NCI-H2171 treated with DMSO at 0.1 percent for 48 hours (cell line): ENCODE measurements at places on chromosomes 13 and 19.
A peak's percentile ranks its signal among the peaks of the same experiment; 100 is the strongest.

DNA sequence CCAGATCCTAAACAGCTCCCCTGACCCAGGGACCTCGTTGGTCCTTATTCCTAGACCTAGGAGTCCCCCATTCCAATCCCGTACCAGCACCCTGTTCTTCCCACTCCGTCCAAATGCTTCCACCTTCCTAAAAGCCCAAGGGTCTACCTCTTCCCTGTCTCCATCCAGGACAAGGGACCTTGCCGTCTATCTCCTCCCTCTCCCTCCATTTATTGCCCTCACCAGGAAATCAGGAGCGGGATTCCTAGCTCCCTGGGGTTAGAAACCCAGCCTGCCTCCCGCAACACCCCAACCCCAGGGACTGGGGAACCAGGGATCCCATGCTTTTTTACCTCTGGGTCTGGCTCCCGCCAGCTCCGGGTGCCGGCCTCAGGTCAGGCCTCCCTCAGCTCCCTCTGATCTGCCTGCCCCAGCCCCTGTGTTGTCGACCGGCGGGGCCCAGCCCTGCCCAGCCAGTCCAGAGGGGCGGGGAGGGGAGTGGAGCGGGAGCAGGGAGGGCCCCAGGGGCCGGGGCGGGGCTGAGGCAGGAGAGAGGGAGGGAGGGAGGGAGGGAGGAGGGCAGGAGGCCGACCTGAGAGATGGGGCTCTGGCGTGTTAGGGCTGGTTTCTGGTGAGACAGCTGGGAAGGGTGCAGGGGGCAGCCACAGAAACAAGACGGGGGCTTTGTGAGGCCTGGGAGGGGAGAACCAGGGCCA lies at the start of gene B3GNT8:
Gene B3GNT8 (minus strand): TSS at position 423 of the 695 bp plus-strand sequence. CDS start 596 bp downstream, outside the sequence.
- peak; percentile 86 for DNase-seq

DNA sequence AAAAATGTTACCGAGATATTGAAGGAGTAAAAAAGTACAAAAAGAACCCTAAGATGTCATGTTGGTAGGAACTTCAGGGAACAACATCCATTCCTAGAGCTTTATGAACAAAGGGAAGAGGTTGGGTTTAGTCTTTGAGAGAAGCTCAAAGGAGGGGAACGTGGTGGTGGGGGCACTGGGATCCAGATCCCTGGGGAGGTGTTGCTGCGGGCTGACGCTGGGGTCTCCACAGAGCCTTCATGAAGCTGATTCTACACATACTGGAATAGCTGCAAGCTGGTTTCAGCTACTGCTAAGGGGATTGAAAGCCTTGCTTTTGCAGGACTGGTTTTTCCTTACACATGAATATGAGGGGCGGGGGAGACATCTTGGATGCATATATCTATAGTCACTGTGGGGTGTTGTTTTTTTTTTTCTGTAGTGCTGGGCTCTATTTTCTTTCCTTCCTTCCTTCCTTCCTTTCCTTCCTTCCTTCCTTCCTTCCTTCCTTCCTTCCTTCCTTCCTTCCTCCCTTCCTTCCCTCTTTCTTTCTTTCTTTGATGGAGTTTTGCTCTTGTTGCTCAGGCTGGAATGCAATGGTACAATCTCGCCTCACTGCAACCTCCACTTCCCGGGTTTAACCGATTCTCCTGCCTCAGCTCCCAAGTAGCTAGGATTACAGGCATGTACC lies 6.5 kb upstream of the MZF1 start:
- DNase-seq = no peak

DNA sequence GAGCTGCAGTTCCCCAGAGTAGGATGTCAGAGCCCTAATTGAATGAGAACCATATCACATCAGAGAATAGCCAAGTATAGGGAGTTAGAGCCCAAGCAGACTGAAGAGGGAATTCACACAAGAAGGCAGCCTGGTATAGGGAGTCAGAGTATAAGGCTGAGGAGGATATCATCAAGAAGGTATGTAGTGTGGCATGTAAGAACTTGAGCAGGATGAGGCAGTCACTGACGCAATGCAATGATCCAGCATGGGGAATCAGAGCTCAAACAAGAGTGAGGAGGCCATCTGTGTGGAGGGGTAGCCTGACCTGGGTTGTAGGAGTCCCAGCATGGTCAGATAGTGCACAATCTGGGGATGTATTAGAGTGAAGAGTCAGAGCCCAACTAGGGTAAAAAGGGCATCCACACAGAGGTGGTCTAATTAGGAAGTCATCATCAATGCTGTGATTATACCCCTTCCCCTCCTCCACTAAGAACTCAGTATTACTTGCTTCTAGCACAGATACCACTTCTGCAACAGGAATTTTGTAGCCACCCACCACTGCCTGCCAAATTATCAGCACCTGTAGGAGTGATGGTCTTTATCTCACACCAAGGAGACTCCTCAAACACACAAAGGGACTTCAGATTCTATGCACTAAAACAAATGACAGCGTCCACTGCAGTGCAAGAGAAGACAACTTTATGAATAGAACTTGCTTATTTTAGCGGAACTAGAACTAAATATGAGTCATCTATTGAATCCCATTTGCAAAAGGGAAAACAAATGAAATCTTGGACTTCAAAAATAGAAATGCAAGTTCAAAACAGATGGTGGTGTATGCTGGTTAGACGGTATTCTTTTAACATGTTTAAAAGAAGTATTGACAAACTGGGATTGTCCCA lies 107.2 kb downstream of the FNDC3A start:
- no peak for DNase-seq

- no peak for DNase-seq
These were observed 89.4 kb upstream of the TSHZ3 start for GRCh38 chr19:31438401-31439269.

GRCh38 chr13:77002590-77003190 lies 10.8 kb downstream of the CLN5 start:
- peak; percentile 62 for DNase-seq

- DNase-seq = peak; percentile 57
These were observed 113.7 kb downstream of the DNAJC15 start for GRCh38 chr13:43136920-43137575.

- DNase-seq = no peak
These were observed 94.2 kb downstream of the ZDHHC20 start for GRCh38 chr13:21364916-21365315.

- no peak for DNase-seq
These were observed 68.0 kb downstream of the CRYL1 start for GRCh38 chr13:20457670-20458069.

DNA sequence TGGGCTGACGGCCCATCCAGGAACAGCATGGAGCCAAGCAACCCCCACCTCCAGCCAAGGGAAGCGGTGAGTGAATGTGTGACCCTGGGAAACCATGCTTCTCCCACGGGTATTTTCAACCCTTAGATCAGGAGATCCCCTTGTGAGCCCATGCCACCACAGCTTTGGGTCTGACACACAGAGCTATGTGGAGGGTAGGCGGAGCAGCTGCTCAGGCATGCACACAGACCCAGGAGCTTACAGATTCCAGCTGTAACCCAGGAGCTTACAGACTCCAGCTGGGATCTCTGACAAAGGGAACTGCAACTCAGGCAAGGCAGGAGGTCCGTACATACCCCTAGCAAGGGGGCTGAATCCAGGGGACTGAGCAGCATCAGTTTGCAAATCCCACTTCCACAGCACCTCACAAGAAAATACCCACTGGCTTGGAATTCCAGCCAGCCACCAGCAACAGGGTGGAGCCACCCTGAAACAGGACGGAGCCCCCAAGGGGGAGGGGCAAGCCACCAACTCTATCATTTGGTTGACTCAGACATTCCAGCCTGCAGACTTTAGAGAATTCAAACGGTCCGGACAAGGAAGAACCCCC lies 40.8 kb upstream of the RFXAP start:
- DNase-seq = no peak

DNA sequence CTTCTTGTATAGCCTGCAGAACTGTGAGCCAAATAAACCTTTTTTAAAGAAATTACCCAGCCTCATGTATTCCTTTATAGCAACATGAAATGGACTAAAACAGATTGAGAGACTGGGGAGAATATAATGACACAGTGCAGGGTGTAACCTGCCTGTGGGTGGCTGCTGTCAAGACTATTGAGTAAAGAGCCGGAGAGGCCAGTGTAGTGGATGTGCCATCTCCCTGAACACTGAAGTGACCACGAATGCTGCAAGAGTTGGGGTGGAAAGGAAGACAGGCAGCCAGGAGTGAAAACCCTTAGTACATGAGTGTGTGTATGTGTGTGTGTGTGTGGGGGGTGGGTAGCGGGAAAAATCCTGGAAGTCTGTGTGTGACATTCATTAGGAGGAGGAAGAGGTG lies 55.2 kb upstream of the FLT1 start:
- no peak for DNase-seq

DNA sequence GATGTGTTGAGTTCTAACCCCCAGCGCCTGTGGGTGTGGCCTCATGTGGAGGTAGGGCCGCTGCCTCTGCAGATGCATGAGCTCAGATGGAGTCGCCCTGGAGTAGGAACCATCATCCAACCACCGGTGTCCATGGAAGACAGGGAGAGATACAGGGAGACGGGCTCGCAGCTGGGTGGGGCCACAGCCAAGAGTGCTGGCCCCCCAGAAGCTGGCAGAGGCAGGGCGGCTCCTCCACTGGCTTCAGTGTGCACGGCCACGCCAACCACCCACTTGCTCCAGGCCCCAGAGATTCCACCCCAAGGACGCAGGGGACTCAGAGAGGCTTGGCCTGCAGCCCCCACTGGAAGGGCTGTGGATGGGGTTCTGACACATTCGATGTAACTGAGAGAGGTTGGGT lies 5.4 kb upstream of the MCF2L start:
- no peak for DNase-seq

DNA sequence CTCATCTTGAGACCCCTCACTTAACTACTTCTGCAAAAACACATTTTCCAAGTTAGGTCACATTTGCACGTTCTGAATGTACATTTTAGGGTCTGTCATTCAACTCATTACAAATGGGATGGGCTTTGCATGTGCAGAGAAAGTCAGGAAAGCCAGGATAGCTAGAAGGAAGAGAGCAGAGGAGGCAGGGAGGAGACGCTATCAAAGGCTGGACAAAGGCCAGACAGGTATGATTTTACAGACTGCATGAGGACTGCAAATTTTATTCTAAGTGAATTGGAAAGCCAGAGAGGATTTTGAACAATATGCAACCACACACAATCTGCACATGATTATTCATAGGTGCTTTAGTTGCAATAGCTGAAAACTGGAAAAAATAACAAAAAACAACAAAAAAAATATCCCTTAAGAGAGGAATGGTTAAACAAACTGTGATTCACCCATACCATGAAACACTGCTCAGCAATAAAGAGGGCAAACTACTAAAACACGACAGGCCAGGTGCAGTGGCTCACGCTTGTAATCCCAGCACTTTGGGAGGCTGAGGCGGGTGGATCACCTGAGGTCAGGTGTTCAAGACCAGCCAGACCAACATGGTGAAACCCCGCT lies 21.1 kb downstream of the SYDE1 start:
- DNase-seq = no peak

GRCh38 chr13:110627351-110627750 lies 12.0 kb downstream of the NAXD start:
- no peak for DNase-seq

GRCh38 chr19:22260499-22260898 lies 25.7 kb upstream of the ZNF729 start:
- no peak for DNase-seq

- peak; percentile 89 for DNase-seq
These were observed 304.1 kb downstream of the FGF14 start for GRCh38 chr13:102097708-102098107.

- DNase-seq = no peak
These were observed 140.3 kb upstream of the GPC6 start for GRCh38 chr13:93086329-93086728.

DNA sequence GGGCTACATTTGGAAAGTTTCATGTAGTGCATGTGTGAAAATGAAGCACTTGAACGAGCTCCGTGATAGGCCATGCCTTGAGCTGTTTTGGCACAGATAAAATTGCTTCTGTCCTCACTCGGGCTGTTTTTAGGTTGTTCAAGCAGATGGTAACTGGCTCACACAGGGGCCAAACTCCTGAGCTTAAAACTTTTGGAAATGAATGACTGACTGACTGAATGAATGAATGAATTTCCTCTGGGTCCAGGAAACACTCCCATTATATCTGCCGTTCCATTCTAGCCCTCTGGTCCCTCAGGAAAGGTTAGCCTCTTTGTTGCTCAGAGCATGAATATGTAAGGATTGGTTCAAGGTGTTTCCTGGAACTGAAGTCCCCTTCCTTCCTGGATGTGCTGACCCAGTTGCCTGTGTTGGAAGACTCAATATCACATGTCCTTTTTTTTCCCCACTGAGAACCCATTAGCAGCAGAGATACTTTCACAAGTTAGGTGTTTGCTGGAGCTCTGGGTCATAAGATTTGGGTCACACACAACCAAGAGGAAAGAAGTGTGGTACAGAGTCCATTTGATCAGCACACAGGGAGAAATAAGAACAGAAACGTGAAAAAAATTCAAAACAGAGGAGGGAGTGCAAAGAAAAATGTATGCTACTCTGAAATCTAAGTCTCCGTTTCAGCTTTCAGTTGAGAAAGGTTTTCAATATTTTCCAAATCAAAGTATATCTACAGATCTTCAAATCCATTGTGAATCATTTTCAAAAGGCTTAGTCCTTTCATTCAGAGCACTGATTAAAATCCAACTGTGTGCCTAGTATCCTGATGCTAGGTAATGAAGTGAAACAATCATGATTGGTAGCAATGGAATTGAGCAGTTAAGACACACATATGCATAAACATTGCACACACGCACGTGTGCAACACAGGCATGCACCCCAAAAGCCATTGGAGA lies 18.9 kb downstream of the MBNL2 start:
- no peak for DNase-seq

DNA sequence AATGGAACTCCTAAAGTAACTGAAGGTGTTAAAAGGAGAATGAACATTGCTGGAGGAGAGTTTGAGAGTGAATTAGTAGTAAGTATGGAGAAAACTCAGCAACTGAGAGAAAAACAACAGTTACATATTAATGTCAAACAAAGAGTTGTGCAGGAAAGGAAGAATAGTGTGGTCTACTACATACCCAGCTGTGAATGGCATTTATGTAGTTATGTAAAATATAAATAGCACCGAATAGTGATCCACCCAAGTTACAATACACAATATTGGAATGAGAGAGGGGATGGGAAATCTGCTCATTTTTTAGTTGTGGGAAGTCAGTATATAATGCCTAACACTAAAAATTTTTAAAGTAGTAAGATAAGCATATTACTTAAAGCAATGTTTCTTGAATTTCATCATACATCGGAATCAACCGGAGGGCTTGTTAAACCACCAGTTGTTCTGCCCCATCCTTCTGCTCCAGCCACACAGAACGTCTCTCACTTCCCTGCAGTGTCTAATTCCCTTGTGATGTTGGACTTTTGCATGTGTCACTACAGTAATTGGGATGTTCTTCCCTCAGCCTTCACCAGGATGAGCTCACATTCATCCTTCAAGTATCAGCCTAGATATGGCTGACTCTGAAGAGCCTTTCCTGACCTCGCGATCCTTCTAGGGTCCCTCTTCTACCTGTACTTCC lies 11.5 kb downstream of the CCDC70 start:
- DNase-seq = no peak

GRCh38 chr13:103497404-103497803 lies 431.2 kb upstream of the SLC10A2 start:
- no peak for DNase-seq

GRCh38 chr19:35030257-35031071 lies at the start of gene SCN1B:
Gene SCN1B (plus strand): TSS chr19:35030470. CDS start chr19:35030821, 351 bp downstream.
- DNase-seq = peak; percentile 29

GRCh38 chr13:80160110-80160509 lies 180.8 kb downstream of the SPRY2 start:
- DNase-seq = no peak

- no peak for DNase-seq
These were observed 95.2 kb upstream of the CLDN10 start for GRCh38 chr13:95457294-95457693.
